ENCODE measurements at places on chromosomes 6 and 20.

GRCh38 chr6:35973670-35974222 is 50.7 kb downstream of the SLC26A8 start:
- no peak for DNase-seq

GRCh38 chr6:27505209-27506027 is 32.5 kb upstream of the ZNF184 start:
- DNase-seq, result peak; percentile 26

GRCh38 chr6:10383331-10384090 is 31.4 kb downstream of the TFAP2A start:
- DNase-seq, result no peak

- DNase-seq, result peak; percentile 66
These were observed 187.7 kb downstream of the NFATC2 start for GRCh38 chr20:51354769-51355319.

DNA sequence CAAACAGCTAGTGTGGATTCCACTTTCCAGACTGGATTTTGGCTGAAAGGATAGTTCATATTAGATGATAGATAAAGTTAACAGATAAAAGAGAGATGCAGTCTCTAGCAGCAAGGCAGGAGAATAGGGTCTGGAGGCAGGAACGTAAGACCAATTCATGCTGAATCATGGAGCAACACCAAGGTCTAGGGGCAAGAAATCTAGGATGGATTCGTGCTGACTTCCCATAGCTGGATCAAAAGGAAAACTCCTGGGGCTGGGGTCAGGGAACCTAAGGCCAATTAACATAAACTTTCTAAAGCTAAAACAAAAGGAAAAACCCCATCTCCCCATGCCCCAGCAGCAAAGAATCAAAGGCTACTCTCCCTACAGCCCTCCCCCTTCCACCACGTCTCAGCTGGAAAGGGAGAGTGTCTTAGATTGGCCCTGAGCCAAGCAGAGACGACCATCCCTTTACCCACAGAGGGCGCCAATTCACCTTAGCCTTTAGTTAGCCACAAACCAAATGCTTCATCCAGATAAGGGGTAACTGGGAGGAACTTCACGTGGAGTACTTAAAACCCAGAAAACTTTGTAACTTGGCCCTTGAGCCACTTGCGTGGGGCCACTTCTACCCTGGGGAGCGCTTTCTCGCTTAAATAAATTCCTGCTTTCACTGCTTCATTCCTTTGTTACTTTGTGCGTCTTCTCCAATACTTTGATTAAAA is 7.6 kb downstream of the TREM1 start:
- DNase-seq, result peak; percentile 45

GRCh38 chr20:36085686-36086267 is 68.8 kb upstream of the EPB41L1 start:
- peak; percentile 77 for DNase-seq

DNA sequence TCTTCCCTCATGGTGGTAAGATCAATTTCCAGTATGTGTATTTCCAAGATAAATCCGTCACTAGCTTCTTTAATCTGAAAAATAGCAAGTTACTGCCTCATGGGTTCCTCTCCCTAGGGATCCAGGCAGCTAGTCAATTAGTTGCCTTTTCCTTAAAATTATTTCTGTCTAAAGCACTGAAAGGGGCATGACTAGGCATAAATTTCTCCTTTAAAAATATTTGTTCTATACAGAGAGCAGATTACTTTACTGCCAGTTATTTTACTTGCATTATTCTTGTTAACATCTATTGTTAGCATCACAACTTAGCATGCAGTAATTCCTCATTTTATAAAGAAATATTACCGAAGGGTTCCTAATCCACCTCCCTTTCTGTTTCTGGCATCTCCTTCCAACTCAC is 1.4 kb downstream of the MTCL3 start:
- DNase-seq, result no peak

- no peak for DNase-seq
These were observed 85.0 kb downstream of the YTHDF1 start for GRCh38 chr20:63130658-63131577.

DNA sequence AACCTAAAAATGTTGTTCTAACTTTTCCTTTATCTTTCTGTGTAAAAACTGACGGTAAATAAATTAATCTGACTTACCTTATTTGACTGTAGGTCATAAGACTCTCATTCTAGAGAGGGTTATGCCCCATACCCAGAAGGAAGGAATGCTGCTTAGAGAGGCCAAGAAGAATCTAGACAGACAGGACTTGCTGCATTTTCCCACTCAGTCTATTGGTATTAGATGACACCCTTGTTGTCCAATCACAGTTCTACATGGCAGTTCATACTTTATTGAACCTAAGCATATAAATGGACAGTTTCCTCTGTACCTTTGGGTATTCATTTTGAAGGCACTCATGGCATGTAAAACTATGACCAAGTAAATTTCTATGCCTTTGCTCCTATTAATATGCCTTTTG is 359.6 kb upstream of the ID4 start:
- DNase-seq, result no peak

- peak; percentile 47 for DNase-seq
These were observed 569 bp downstream of the TCEA2 start for GRCh38 chr20:64063389-64064144.

GRCh38 chr20:18276821-18277220 is 11.5 kb upstream of the ZNF133 start:
- DNase-seq, result peak; percentile 88

DNA sequence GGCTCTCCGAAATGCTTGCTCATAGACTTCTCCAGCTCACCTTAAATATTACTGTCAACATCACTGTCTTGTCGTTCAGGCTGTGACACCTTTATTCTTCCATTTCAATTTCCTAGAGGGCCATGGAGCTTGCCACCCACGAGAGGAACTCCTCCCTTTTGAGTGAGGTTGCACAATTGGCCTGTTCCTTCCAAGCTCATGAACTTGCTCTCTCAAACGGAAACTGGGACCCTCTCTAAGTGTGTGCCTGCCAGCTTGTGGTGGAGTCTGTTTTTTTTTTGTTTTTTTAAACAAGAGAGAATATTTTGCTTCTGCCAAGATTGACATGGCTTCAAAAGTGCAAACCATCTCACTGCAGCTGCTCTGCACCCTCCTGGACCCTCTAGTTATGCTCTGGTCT is 19.3 kb upstream of the IYD start:
- no peak for DNase-seq

DNA sequence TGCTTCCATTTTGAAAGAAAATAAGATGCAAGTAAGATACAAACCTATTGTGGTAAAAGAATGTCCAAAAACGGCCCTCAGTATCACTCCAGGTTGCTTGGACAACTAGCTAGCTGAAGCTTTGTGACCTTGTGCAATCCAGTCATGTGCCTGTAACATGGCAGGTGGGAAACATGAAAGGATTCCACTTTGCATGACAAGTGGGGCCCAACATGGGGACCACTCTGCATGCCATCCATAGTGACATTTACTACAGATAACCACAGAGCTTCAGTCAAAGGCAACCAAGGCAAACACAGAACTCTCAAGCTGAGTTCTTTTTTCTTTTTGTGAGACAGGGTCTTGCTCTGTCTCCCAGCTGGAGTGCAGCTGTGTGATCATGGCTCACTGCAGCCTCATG is 15.8 kb upstream of the FBXO9 start:
- no peak for DNase-seq

GRCh38 chr6:154792761-154793160 is 59.5 kb downstream of the SCAF8 start:
- DNase-seq, result no peak

- no peak for DNase-seq
These were observed 271.9 kb upstream of the AGPAT4 start for GRCh38 chr6:161545741-161546140.

DNA sequence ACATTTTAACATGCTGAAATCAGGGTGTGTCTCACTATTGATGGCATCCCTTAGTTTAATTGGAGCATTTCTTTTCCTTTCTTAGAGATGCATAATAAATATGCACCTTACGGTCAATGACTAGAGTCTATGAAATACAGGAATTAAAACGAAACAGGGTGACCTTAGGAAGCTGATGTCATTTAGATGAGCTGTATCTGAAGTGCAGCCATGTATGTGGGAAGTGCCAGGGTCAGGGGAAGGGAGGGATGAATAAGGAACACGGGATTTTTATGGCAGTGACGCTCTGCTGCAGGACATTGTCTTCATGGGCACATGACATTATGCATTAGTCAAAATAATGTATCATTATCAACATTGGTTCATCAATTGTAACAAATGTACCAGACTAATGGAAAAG is 84.0 kb downstream of the AGPAT4 start:
- DNase-seq, result no peak

DNA sequence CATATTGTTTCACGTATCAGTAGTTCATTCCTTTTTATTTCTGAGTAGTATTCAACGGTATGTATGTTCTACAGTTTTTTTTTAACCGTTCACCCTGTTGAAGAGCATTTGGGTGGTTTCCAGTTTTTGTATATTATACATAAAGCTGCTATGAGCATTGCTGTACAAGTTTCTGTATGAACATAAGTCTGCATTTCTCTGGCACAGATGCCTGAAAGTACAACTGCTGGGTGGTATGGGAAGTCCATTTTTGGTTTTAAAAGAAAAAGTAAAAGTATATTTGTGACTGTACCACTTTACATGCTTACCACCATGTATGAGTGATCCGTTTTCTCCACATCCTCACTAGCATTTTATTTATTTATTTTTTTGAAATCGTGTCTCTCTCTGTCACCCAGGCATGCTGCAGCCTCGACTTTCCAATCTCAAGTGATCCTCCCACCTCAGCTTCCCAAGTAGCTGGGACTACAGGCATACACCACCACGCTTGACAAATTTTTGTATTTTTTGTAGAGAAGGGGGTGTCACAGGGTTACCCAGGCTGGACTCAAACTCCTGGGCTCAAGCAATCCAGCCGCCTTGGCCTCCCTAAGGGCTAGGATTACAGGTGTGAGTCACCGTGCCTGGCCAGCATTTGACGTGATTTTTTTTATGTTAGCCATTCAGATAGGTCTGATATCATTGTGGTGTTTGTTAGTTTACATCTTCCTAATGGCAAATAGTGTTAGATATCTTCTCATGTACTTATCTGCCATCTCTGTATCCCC is 11.0 kb upstream of the SIM1 start:
- DNase-seq, result no peak

- peak; percentile 37 for DNase-seq
These were observed 682.1 kb upstream of the MAP3K7 start for GRCh38 chr6:91268941-91269340.

GRCh38 chr6:45595010-45595851 is 217.5 kb upstream of the SUPT3H start:
- no peak for DNase-seq

- no peak for DNase-seq
These were observed 34.0 kb downstream of the KIF25 start for GRCh38 chr6:168031411-168031971.

GRCh38 chr6:115058414-115059211 is 715.8 kb upstream of the HS3ST5 start:
- DNase-seq, result no peak

- no peak for DNase-seq
These were observed 212.3 kb upstream of the PMEPA1 start for GRCh38 chr20:57922083-57922482.

DNA sequence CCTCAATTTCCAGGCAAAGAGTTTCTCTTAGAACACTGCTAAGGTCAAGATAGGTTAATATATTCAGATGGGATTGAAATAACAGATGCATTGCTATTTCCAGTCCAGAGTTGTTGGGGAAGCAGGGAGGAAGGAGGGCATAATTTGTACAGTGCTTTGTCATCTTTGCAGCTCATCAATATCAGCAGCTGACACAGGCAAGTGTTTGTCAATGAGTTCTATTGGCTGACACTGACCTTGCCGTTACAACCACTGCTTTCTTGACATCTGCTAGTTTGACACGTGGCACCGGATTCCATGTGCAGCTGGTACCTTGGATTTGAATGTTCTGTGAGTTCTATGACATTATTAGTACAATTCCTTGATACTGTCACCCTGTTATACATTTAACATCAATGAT is 28.0 kb upstream of the MLIP start:
- no peak for DNase-seq

DNA sequence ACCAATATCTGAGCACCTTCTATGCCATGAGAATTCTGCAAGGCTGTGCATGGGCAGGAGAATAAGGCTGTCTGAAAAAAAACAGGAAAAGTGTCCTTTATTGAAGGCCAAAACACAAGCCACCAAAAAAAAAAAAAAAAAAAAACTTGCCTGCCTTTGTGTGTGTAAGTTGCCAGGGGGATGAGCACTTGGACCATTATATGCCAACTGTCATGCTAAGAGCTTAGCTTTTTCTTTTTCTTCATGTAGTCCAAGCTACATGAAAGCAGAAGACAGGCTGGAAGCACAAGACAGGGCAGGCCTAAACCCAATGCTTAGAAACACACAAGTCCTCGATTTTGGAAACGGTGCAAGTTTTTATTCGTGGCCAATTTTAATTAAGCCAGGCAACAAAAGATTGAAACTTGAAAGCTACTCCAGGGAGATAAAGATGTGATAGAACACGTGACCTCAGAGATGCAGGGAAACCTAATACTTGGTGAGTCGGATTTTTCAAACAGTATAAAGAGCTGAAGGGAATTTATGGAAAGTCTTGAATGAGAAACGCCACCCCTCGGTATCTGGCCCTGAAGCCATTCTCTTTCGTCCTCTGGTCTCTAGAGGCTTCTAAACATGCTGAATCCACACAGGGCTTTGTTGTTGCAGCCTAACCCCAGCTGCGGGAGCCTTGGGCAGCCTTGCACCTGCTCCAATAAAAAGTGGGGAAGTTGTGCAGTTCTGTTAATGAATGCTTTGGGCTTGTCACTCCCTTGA is 8.6 kb downstream of the BMP7 start:
- DNase-seq, result no peak

GRCh38 chr6:20826378-20826777 is 292.1 kb downstream of the CDKAL1 start:
- peak; percentile 51 for DNase-seq

GRCh38 chr6:123598011-123598410 is 38.7 kb downstream of the TRDN start:
- DNase-seq, result no peak

DNA sequence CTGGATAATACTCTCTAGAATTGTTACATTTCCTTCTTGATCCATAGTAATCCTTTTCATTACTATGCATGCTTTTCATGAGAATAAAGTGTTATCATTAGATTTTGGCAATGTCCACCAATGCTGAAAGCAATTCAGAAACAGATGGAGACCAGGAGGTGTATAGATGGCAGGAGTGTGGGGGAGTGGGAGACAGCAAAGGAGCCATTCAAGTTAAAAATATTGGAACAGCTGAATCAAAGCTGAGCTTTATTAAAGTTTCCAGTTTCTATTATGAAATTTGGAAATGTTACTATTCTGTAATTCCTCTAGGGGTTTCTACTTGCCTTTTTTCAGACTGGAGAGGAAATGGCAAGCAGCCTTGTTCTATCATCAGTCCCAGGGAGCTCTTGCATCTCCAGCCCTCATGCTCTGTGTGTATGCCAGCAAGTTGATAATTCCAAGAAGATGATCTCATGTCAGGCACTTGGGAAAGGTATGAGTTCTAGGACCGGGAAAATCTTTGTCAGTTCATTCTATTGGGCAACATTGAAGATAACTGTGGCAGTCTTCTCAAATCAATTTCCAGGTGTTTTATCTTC is 228.0 kb downstream of the CD109 start:
- DNase-seq, result no peak

DNA sequence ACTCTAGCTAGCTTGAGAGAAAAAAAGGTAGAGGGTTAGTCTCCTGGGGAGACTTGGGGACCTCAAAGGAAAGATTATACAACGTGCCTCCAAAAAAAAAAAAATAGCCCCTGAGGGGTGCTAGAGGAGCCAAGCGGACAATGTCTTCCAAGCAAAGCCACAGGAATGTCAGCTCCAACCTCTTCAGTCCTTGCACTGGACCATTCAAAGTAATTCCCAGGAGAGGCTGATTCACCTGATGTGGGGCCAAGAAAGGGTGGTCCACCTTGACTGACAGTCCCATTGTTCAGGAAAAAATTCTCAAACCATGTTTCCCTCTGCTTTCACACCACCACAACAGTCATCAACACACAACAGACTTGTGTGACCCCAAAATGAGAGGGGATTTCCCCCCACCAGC is 30.7 kb downstream of the ASIP start:
- peak; percentile 92 for DNase-seq

All from astrocyte of the hippocampus (primary cell).